ENCODE measurements at places on chromosomes 7 and 10. TPM values are rescaled to one million over a fixed set of nuclear protein-coding genes. Genes with fewer than 3 reads are reported as not detected.
A peak's percentile ranks its signal among the peaks of the same experiment; 100 is the strongest.

HYCC1 gene
- total RNA-seq, result 6.7 TPM

DNA sequence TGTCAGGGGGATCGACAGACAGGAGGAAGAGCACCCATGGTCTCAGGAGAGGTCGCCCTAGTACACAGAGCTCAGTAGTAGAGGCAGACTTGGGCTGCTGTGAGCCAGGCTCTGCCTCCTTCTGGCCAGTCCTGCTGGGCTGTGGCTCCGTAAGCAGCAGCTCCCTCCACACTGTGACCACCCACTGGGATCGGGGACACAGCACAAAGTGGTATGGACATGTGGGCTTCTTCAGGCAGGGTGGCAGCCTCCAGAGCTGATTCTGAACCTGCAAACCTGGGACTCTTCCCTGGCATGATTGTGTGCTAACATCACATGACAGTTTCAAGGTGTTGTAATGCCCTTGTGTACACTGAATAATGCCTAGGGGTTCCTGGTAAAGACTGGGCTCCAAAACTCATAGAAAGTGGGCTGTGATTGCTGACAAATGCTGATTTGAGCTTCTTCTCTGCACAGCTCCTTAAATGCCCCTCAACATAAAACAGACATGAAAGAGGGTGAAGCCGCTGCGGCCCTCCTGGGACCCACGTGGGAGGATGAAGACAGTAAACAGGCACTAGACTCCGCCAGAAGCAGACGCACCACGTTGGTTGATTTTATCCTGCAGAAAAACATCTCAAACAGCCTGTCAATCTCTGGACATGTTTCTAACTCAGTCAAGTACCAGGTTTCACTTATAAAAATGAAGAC, 76.7 kb downstream of the GPR26 start:
- no peak for DNase-seq

LIPK gene
- total RNA-seq, result not detected

GRCh38 chr10:35420044-35420443, 83.7 kb downstream of the CCNY start:
- DNase-seq, result no peak

GRCh38 chr10:35700487-35700882, 58.4 kb upstream of the FZD8 start:
- DNase-seq, result no peak

GRCh38 chr7:87600130-87601124, at the start of gene ABCB1:
Gene ABCB1, minus strand, starts transcription at chr7:87600884. Its CDS starts 700 bp downstream, at chr7:87600184.
- DNase-seq, result peak; percentile 86

GCK gene
- not detected for total RNA-seq

NEUROG3 gene
- 6.7 TPM for total RNA-seq
